NCI-H526 treated with DMSO at 0.1 percent for 48 hours (cell line): ENCODE measurements at places on chromosomes 2 and 18.

DNA sequence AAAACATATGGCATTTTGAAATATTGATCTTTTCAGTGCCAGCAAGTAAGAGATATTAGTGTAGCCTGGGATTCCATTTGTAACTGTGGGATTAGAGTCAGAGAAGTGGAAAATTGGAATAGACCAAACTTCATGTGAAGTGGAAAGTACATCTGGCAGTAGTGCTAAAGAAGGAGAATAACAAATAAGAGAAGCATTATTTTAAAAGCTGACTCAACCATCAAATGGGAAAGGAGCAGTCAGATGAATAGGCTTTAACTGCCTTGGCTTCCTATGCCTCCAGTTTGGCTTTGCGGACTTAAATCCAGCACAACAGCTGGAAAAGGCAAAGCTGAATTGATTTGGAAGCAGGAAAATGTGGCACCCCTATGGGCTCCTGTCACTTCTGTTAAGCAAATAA is 623.1 kb downstream of the TSN start:
- no peak for DNase-seq

DNA sequence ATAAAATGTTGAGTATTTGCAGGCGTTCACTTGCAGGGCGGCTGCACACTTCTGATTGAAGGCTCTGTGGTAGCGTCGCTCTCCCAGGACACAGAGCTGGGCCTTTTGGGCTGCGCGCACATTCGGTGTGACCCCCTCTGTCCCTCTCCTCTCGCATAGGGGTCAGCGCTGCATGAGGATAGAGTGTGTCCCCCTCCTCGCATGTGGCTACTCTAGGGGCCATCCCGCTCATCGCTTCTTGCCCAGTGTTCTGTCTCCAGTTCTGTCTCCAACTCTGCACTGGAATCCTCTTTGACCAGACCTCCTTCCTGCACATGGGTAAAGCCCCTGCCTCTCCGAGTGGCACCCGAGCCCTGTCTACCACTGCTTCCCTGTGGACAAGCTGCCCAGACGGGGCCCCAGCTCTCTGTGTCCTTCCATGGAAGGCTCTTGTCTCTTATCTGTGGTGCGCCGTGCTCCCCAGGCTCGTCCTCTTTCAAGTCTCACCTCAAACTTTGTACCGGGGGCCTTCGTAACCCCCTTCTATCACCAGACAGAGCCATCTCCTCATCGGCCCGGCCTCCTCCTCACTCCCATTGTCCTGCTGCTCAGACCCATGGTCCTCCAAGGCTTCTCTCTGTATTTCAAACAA is 278.0 kb upstream of the HDAC4 start:
- DNase-seq, result no peak

- no peak for DNase-seq
These were observed 87.8 kb downstream of the SP100 start for GRCh38 chr2:230503798-230504197.

DNA sequence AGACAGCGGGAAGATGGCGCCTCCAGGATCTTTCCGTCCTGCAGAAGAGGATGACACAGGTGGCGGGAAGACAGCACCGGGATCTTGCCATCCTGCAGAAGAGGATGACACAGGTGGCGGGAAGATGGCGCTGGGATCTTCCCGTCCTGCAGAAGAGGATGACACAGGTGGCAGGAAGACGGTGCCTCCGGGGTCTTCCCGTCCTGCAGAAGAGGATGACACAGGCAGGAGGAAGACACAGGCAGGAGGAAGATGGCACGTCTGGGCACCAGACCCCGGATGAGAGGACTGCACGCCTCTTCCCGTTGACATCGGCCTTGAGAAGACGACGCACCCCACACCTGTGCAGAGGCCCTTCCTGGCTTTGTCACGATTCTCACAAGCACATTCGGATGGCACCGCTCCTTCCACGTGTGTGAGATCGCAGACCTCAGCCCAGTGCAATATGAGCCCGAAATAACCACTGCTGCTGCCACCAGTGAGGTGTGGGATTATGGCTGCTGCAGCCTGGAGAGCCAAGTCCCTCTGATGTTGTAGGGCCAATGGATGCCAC is 79.4 kb upstream of the SNTG2 start:
- DNase-seq, result no peak
